CD4-positive, alpha-beta T cell (primary cell): ENCODE measurements at places on chromosomes 7 and 10. TPM values are rescaled to one million over a fixed set of nuclear protein-coding genes. Genes with fewer than 3 reads are reported as not detected.

SPDYE18 gene
- 1.8 TPM for total RNA-seq

OR2A42 gene
- total RNA-seq: not detected

NACAD gene
- 0.08 TPM for total RNA-seq

SHH gene
- not detected for total RNA-seq

MRLN gene
- total RNA-seq: 0.56 TPM

TMEM270 gene
- not detected for total RNA-seq

FEZF1 gene
- not detected for total RNA-seq

RET gene
- total RNA-seq: not detected

ACSM6 gene
- total RNA-seq: not detected

ZPBP gene
- not detected for total RNA-seq

SLC16A12 gene
- total RNA-seq: not detected

CPA2 gene
- not detected for total RNA-seq

MEIG1 gene
- total RNA-seq: not detected

HKDC1 gene
- 4.5 TPM for total RNA-seq

ITPRID1 gene
- total RNA-seq: not detected

DNAH11 gene
- 0.11 TPM for total RNA-seq

NKX1-2 gene
- total RNA-seq: not detected

INHBA gene
- not detected for total RNA-seq

KNDC1 gene
- not detected for total RNA-seq

NUTM2D gene
- 3.7 TPM for total RNA-seq

TAF5 gene
- 3.8 TPM for total RNA-seq

NOS3 gene
- total RNA-seq: 3.9 TPM

SOSTDC1 gene
- total RNA-seq: not detected

APBB1IP gene
- total RNA-seq: 45.6 TPM

LRRC17 gene
- not detected for total RNA-seq

GALNT17 gene
- not detected for total RNA-seq

TSPAN15 gene
- 2.2 TPM for total RNA-seq

CARD11 gene
- total RNA-seq: 118 TPM

COL28A1 gene
- 0.22 TPM for total RNA-seq

AMPH gene
- not detected for total RNA-seq

TMEM229A gene
- not detected for total RNA-seq

ABCB1 gene
- 10.6 TPM for total RNA-seq

PHF14 gene
- 23.1 TPM for total RNA-seq

DTX2 gene
- 19.2 TPM for total RNA-seq

CNPY1 gene
- not detected for total RNA-seq

CLCN1 gene
- total RNA-seq: not detected

ELAPOR2 gene
- 7.2 TPM for total RNA-seq

MAGI2 gene
- not detected for total RNA-seq

HOXA6 gene
- not detected for total RNA-seq

ASZ1 gene
- total RNA-seq: not detected

FERD3L gene
- total RNA-seq: not detected

SFTPA1 gene
- not detected for total RNA-seq

MMP21 gene
- 0.16 TPM for total RNA-seq

WDR86 gene
- total RNA-seq: 5.6 TPM

DPYSL4 gene
- 0.96 TPM for total RNA-seq

UPK3B gene
- 2.6 TPM for total RNA-seq

PNLIPRP3 gene
- total RNA-seq: not detected

MCM10 gene
- 0.16 TPM for total RNA-seq

WEE2 gene
- total RNA-seq: 0.14 TPM

SPACDR gene
- 0.93 TPM for total RNA-seq

PDE6C gene
- total RNA-seq: not detected
